Epithelial cell of alveolus of lung (primary cell): ENCODE measurements at places on chromosomes 2 and 18. TPM values are rescaled to one million over a fixed set of nuclear protein-coding genes. Genes with fewer than 3 reads are reported as not detected.

The MAL gene
- total RNA-seq = not detected in 2 replicates

The LAMA3 gene
- total RNA-seq = 2.6 and 18.1 TPM in 2 replicates

The ACMSD gene
- total RNA-seq = not detected in 2 replicates

The CEP192 gene
- total RNA-seq = 13.4 and 17.6 TPM in 2 replicates

The STPG4 gene
- total RNA-seq = 1.0 TPM in 1 of 2 replicates, not detected in the other

The PCARE gene
- not detected in 2 replicates for total RNA-seq

The RMDN2 gene
- total RNA-seq = 2.2 and 5.0 TPM in 2 replicates

The CCDC85A gene
- 0.78 TPM in 1 of 2 replicates, not detected in the other for total RNA-seq

The ASB3 gene
- 14.6 and 21.2 TPM in 2 replicates for total RNA-seq

The CYBRD1 gene
- total RNA-seq = 37.9 and 129 TPM in 2 replicates

The AQP4 gene
- total RNA-seq = not detected in 2 replicates

The EPB41L3 gene
- 19.7 and 44.6 TPM in 2 replicates for total RNA-seq

The TTN gene
- total RNA-seq = under 0.01 and 2.4 TPM in 2 replicates

The ALK gene
- total RNA-seq = not detected in 2 replicates

The C2orf72 gene
- 0.08 and 0.26 TPM in 2 replicates for total RNA-seq

The SH3RF3 gene
- 21.8 and 24.6 TPM in 2 replicates for total RNA-seq

The ZNF396 gene
- 0.78 and 1.4 TPM in 2 replicates for total RNA-seq

The PSMA8 gene
- total RNA-seq = not detected in 2 replicates

The OSR1 gene
- total RNA-seq = 8.4 and 18.8 TPM in 2 replicates

The TUBB8B gene
- total RNA-seq = not detected in 2 replicates
